ENCODE measurements at places on chromosomes 2 and 18. TPM values are rescaled to one million over a fixed set of nuclear protein-coding genes. Genes with fewer than 3 reads are reported as not detected.

Gene ACADL
- 51.6 TPM for total RNA-seq

Gene VAMP5
- 42.8 TPM for total RNA-seq

Gene ABCG8
- not detected for total RNA-seq

Gene CFAP65
- not detected for total RNA-seq

Gene IMPA2
- 8.4 TPM for total RNA-seq

Gene SLC16A14
- 0.54 TPM for total RNA-seq

Gene MC5R
- not detected for total RNA-seq

Gene TXNDC2
- 8.8 TPM for total RNA-seq

Gene DPP4
- 2.1 TPM for total RNA-seq

Gene SERPINB4
- not detected for total RNA-seq

Gene NCKAP5
- 1.2 TPM for total RNA-seq

Gene LIMS2
- 177 TPM for total RNA-seq

Gene CLEC4F
- 0.54 TPM for total RNA-seq

Gene CROCC2
- total RNA-seq: not detected

Gene CAPN10
- 38.2 TPM for total RNA-seq

Gene GPR35
- 3.4 TPM for total RNA-seq

Gene HOXD1
- total RNA-seq: 0.71 TPM

Measured in thoracic aorta (tissue), 2 donors.